ENCODE measurements at places on chromosomes 2 and 18.

DNA sequence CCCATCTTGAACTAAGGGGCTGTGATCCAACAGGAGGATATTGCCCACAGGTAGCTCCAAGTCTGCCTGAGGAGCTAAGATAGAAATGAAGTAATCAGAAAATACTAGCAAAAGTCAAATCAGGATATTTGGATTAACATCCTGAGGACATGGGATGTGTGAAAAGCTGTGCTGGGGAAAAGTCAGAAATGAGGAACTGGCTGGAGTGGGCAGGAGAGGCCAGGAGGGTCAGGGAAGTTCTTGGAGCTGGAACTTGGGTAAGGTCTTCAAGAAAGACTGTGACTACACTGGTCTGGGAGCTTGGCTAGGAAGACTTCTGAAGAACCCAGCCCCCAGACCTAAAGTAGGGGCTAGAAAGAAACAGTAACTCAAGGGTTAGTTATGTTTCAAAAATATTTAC, 250.9 kb downstream of the PRKCE start:
- DNase-seq, result no peak

DNA sequence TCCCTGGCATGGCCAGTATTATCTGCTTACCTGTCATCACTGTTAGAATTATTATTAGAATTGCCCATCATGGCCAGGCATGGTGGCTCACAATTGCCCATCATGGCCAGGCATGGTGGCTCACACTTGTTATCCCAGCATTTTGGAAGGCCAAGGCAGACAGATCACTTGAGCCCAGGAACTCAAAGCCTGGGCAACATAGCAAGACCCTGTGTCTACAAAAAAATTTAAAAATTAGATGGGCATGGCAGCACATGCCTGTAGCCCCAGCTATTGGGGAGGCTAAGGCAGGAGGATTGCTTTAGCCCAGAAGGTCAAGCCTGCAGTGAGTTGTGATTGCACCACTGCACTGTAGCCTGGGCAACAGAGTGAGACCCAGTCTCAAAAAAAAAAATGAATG, 27.4 kb upstream of the ID2 start:
- no peak for DNase-seq

DNA sequence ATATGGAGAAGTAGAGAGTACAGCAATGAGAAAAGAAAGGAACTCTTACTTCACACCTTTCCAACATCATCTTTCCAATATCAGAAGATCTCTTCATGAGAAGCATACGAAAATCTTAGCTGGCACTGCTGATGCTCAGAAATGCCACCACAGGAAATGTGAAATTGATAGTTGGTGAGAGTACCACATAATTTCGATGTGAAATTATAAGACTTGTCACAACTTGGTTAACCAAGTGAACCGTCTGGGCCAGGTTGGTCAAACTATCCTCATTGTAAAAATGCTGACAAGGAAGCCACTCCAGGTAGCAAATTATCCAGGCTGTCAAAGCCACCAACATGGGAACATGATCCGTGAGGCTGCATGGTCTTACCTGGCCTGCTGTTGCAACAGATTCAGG, 66.5 kb downstream of the EPG5 start:
- no peak for DNase-seq

GRCh38 chr2:236866542-236867340, 218.9 kb upstream of the COPS8 start:
- DNase-seq, result no peak

GRCh38 chr2:165173215-165173614, 30.6 kb downstream of the SCN3A start:
- no peak for DNase-seq

- DNase-seq, result no peak
Measured at GRCh38 chr2:70718736-70719135, 49.3 kb downstream of the ADD2 start.

DNA sequence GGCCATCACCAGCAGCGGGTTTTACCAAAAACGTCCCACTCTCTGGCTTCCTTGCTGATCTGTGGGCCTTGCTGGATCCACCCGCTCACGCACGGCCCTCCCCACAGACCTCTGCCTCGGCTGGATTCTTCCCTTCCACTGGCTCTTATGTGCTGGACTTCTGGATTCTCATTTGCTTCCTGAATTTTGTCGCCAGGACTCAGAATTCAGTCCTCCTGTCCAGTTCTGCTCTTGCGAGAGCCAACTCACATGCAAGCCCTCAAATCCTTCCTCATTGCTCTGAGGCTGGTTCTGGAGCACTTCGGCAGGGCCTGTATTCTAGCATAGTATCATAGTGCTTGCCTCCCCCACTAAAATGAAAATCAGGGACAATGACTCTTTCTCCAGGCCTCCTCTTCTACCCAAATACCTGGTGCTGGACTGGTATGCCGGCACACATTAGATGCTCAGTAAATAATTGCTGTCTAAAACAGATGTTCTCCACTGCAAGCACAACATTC, 115.5 kb downstream of the ATL2 start:
- no peak for DNase-seq

GRCh38 chr18:64090876-64091275, 58.0 kb downstream of the LINC00305 start:
- DNase-seq, result no peak

- no peak for DNase-seq
Measured at GRCh38 chr2:191470306-191470705, 207.6 kb upstream of the NABP1 start.

DNA sequence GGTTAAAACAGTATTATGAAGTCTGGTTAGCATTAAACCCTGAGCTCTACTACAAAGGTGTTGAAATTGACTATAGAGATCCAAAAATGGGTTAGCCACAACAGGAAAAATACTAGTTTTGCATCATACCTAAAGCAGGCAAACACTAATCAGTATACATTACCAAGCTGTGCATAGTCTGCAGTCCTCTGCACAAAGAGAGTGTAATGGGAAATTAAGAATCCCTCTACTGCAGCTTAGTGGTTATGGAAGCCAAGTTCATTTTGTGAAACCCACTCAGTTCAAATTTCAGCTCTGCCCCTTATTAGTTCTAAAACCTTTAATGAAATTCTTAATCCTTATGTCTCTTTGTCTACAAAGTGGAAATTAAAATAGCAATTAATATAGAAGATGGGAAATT, 192.1 kb downstream of the MBD2 start:
- DNase-seq, result no peak

- DNase-seq, result no peak
Measured at GRCh38 chr18:74326231-74326630, 10.6 kb downstream of the C18orf63 start.

- DNase-seq, result no peak
Measured at GRCh38 chr2:85655961-85656417, 12.0 kb downstream of the SFTPB start.

GRCh38 chr2:53755121-53755520, 12.5 kb upstream of the CHAC2 start:
- no peak for DNase-seq

DNA sequence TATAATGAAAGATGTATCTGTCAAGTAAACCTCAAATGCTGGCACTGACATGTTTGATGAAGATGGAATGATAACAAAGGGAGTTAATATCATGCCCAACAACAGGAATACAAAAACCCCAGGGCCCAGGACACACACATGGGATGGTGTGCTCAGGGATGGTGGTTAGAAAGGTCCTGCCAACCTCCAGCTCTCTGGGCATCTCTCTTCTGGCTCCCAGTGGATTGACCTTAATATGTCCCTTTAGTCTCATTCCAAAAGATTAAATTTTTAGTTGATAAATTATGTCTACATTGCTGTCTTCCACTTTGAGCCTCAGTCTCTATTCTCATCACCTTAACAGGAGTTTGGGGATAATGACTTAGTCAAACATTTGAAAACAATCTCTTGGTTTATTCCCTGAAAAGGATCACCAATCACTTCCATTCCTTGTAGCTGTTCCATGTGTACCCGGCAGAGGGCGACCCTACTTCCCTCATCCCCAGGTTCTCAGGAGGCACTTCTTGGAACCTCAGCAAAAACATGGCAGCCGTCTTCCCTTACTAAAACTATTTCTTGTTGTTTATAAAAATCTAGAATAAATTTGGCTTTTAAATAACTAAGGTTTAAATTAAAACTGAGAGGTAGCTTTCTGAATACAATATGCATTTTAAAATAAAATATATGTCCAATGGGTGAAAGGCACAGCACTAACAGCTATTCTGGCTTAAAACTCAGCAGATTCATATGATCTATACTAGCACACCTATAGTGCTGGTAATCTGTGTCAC, 29.6 kb downstream of the MCEE start:
- DNase-seq, result no peak

GRCh38 chr2:58633613-58634365, 392.7 kb upstream of the FANCL start:
- no peak for DNase-seq

DNA sequence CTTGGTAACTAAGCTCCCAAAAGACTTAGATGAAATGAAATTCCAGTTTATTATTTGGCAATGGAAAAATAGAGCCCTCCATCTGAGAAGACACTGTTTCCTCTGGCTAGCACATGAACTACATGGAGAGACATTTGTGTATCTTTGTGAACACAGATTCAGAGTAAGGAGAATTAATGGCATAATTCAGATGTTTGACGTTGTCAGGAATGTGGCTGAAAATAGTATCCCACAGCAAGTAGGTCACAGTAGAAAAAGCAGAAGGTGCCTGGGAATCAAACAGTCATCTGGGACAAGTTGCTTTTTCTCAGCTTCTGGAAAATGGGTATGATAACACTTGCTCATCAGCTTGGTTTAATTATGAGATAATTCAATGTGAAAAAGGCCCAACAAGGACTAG, 288.6 kb downstream of the PTPRM start:
- DNase-seq, result no peak

GRCh38 chr2:235270291-235270690, 223.6 kb upstream of the AGAP1 start:
- DNase-seq, result no peak

DNA sequence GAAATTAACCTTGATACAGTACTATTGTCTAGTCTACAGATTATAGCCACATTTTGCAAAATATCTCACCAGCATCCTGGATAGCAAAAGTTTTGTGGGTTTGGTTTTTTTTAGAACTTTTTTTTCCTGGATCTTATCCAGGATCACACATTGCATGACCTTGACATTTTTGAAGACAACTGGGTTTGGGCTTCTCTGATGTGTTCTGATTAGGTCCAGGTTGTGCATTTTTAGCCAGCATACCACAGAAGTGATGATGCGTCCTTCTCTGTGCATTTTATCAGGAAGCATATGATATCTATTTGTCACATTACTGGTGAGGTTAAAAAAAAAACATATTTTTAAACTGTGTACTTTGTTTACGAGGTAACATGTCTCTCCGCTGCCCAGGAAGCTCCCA, 221.0 kb upstream of the OSR1 start:
- DNase-seq, result no peak

- no peak for DNase-seq
Measured at GRCh38 chr2:198129609-198130008, 325.2 kb downstream of the PLCL1 start.

DNA sequence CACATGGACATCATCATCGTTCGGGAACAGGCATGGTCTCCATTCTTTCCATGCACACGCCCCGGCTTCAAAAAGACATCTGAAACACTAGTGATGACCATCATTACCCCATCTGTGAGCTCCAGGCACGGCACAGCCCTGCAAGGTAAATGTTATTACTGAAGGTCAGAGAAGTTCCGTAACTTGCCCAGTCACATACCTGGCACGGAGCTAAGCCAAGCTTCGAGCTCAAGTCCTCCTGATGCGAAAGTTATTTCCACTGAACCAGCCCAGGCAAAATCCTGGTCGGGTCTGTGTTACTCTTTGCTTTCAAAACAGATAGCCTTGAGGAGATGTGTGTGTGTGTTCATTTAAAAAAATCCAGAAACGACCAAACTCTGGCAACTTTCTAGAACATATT, 22.8 kb downstream of the FHL2 start:
- no peak for DNase-seq

DNA sequence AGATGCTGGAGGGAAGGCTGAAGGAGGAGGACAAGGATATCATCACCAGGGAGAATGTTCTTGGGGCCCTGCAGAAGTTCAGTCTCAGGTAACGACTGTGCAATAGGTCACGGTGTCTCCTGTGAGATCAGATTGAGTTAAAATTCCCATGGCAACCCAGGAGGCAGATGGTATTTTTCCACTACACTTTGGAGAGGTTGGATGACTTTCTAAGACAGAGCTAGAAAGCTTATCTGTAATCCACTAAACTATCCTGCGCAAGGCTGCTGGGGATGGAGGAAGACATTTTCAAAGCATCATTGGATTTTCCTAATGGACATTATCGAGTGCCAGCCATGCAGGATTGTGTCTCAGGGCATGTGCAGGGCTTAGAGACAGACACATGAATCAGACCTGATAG, 74.6 kb downstream of the ARMC9 start:
- DNase-seq, result no peak

DNA sequence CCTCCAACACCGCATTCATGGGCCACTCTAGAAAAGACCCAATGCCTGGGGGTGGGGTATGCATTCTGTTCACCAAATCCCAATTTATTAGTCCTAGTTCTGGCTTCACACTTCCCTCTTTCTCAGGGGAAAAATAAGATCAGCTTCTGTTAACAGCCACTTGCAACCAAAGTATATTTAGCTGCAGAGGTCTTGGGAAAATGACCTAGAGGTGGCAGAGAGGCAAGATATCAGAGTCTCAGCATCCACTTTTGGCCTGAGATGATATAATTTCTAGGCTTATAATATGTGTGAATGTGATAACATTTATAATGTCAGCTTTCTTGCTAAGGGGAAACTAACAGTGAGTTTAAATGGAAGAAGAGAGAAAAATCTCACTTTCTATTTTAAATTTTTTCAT, 89.1 kb downstream of the ZNF385B start:
- no peak for DNase-seq

DNA sequence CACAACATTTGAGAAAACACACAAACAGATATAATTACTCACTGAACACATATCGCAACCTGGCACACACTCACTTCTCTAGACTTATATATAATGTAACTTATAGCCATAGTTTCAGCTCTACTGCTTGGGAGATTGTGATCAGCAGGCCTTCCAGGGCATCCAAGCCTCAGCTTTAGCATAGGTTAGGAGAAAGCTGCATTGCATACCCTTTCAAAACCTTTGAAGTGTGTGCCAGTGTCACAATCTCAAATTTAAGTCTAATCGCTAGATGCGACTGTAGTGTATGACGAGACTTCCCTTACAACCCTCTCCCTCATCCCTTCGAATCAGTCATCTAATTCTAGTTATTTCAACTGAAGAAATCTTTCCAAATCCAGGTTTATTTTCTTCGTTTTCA, 30.9 kb downstream of the SLC66A3 start:
- no peak for DNase-seq

- no peak for DNase-seq
Measured at GRCh38 chr18:74375999-74376398, 60.4 kb downstream of the C18orf63 start.

DNA sequence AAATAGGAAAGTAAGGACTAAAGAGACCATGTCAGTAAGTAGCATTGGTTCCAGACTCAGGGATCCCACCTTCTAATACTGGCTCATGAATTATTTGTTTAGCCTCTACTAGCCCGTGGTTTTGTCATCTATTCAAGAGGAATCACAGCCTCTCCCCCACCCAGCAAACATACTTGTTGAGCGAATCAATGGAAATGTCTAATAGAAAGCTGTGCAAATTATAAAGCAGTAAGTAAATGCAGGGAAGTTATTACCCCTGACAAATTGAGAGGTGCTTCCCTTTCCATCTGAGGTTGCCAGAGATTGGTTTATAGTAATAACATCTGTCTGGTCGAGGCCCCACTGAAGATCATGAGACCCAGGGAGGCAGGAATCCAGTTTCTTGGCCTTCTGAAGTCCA, 219.3 kb upstream of the OSR1 start:
- DNase-seq, result no peak

GRCh38 chr18:58922995-58923394, 58.3 kb downstream of the ZNF532 start:
- DNase-seq, result no peak

GRCh38 chr2:127573771-127574170, 38.3 kb downstream of the MYO7B start:
- DNase-seq, result no peak

Measured in stimulated activated CD8-positive, alpha-beta memory T cell treated with anti-CD3 and anti-CD28 coated beads, Interleukin-4, amount 100 ng/mL, for 4 hours (primary cell).